Astrocyte of the hippocampus (primary cell): ENCODE measurements at places on chromosomes 13 and 19.

- no peak for DNase-seq
Measured at GRCh38 chr19:2070436-2070827, 19.4 kb upstream of the MKNK2 start.

DNA sequence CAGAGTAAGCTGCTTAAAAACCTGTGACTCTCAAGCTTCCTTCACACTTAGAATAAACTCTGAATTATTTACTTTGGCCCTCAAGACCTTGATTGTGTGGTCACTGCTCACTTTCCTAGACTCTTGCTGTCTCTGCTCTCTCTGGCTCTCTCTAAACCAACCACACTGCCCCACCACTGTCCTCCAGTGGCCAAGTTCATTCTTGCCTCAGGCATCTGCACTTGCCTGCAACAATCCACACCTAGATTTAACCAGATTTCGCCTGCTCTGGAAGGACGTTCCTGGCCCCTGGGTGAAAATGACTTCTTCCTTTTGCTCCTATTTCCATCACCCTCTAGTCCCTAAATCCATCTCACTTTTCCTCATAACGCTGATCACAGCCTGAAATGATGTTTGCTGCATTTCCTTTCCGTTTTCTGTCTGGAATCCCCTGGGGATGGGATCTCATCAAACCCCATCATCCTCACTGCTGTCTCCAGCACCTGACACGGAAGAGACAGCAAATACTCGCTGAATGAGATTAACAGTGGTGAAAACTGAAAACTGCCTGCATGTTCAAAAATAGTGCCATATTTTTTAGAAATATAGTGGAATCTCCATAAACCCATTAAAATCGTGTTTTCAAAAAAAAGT, 232.6 kb downstream of the UQCRFS1 start:
- no peak for DNase-seq

DNA sequence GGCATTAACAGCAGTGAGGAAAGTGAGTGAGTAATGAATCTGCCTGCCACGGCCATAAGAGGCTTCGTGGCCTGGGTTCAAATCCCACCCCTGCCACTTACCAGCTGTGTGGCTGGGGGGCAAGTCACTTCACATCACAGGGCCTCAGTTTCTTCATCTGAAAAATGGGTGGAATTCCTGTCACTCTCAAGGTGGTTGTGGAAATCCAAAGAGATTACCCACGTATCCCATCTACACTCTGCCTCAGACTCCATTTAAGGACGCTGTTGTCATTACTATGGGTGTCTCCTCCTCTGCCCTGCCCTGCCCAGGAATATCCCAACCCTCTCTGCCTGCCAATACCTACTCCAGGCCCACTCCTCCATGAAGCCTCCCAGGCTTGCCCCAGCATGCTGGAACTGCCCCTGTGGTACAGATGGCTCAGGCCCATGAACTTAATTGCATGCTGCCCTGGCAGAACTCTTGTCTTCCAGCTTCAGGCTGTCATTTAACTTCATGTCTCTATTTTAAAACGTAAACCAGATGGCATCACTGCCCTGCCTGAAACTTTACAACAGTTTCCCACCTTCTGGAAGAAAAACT, 3.1 kb downstream of the GIPC1 start:
- DNase-seq: no peak

DNA sequence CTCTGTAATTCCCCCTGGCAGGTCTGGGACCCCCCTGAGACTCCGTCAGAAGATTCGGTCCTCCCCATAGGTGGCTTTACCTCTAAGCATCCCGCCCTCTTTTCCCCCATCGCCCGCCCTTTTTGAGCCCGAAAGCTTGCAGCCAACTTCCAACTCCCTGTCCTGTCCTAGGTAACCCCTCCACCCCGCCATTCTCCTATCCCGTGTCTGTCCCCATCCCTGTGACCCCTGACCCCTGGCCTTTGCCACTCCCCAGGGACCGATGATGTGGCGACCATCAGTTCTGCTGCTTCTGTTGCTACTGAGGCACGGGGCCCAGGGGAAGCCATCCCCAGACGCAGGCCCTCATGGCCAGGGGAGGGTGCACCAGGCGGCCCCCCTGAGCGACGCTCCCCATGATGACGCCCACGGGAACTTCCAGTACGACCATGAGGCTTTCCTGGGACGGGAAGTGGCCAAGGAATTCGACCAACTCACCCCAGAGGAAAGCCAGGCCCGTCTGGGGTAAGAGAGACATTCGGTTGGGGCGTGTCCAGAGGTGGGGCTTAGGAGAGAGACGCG, 488 bp downstream of the RCN3 start:
- DNase-seq: peak; percentile 24

GRCh38 chr13:44648392-44649103, 72.4 kb upstream of the TSC22D1 start:
- DNase-seq: no peak

DNA sequence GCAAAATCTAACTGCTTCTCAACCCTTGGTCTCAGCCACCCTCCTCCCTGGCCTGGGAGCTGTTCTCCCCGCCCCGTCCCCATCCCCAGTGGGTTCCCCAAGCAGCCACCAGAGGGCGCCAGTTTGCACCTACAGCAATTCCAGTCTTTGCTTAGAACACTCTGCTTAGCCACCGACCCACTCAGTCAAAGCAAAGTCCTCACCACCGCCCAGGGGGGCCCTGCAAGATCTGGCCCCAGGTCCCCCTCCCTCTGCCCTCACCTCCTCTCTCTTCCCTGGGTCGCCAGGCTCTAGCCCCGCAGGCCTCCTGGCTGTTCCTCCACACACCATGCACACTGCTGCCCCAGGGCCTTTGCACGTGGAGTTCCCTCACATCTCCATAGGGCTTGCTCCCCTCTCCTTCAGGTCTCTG, 12.4 kb downstream of the TMEM143 start:
- peak; percentile 71 for DNase-seq

DNA sequence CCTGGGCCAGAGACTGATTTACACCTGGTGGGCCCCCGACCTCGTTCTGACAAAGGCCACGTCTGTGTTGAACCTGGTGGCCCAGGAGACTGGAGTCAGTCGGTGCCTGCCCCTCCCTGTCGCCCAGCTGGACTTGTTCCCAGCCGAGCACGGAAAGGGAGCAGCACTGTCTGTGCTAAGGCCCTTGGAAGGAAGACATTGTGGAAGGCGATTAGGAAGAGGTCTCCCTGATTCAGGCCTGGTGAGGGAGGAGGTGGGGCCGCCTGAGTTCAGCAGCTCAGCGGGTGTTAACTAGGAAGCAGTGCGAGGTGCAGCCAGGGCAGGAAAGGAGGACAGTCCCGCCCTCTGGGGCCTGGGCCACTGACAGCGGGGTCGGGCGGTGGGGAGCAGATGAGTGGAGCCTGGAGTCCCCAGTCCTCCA, 64.7 kb downstream of the GPR12 start:
- DNase-seq: no peak

DNA sequence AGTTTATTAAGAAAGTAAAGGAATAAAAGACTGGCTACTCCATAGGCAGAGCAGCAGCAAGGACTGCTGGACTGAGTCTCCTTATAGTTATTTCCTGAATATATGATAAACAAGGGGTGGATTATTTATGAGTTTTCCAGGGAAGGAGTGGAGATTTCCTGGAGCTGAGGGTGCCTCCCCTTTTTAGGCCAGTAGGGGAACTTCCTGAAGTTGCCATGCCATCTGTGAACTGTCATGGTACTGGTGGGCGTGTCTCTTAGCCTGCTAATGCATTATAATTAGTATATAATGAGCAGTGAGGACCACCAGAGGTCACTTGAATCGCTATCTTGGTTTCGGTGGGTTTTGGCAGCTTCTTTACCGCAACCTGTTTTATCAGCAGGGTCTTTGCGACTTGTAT, 13.5 kb downstream of the ZSCAN5A start:
- no peak for DNase-seq

DNA sequence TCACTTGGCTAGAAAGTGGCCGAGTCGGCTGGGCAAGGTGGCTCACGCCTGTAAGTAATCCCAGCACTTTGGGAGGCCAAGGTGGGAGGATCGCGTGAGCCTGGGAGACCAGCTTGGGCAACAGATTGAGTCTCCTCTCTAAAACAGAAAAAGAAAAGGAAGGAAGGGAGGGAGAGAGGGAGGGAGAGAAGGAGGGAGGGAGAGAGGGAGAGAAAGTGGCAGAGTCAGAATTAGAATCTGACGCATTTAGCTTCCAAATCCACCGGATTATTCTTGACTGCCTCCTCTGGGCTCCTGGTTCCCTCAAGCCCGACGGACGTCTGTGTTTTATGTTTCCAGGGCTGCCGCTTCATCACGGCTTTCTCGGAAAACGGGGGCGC, 22.5 kb downstream of the LRFN3 start:
- DNase-seq: no peak

- DNase-seq: peak; percentile 71
Measured at GRCh38 chr19:48635263-48635965, 1.8 kb downstream of the DBP start.

DNA sequence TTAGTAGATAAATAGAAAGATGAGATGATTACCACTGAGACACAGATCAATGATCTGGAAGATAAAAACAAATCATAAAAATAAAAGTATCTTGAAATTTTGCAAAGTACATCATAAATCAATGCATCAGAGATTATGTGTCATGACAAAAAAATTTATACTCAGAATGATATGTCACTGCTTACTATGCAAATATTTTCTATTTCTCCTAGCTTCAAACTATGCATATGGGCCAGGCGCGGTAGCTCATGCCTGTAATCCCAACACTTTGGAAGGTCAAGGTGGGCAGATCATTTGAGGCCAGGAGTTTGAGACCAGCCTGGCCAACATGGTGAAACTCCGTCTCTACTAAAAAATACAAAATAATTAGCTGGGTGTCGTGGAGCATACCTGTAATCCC, 17.3 kb upstream of the RBM26 start:
- no peak for DNase-seq

- DNase-seq: no peak
Measured at GRCh38 chr19:18741124-18742121, 49.7 kb downstream of the COMP start.

GRCh38 chr13:95050800-95051615, 250.2 kb downstream of the ABCC4 start:
- no peak for DNase-seq

DNA sequence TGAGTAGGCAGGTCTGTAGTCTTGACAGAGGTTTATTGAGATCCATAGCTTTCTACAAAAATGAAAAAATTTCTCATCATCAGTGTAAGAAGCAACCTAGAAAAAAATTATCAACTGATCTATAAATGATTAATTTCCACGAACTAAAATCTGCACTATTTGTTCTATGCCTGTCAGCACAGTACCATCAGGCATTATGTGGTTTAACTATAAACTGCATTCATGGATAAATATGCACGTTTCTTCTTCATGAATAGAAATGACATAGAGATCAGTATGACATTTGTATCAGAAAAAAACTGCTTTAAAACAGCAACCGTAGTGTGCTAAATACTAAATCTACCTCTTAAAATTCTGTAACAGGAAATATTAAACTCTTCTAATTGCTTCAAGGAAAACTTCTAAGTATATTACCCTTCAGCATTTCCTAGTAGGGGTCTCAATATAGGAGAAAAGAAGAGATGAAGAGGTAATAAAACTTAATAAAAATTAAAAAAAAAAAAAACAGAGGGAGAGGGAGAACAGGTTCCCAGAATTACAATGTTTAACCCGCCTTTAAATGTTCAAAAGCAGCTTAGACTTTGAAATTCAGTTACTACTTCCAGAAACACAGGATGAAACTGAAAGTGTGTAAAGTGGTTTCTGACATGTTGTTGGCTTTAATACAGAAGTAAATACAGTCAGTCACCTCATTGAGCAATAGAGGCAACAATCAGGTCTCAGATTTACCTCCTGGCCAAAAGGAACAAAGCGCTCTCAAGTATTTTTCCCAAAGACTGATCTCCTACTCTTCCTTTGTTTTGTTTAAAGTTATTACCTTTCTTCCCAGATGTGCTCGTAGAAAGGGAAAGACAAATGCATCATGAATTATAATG, 144.4 kb downstream of the DIAPH3 start:
- peak; percentile 13 for DNase-seq

DNA sequence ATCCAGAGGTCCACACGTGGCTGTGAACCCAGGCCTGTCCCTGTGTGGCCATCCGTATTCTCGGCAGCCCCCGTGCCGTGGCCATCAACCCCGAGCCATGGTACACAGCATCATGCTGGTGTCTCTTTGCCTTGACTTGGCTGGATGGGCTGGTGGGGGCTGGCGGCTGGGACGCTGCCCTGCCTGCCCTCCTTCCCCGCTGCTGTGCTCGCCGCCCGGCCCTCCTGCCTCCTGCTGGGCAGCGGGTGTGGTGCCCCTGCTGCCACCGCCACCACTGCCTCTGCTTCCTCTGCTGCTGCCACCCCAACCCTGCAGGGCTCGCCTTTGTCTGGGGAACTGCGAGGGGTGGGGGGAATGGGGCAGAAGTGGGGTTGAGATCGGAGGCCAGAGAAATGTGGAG, 19.7 kb upstream of the EHD2 start:
- no peak for DNase-seq

- no peak for DNase-seq
Measured at GRCh38 chr13:74258961-74259360, 124.8 kb upstream of the KLF12 start.

DNA sequence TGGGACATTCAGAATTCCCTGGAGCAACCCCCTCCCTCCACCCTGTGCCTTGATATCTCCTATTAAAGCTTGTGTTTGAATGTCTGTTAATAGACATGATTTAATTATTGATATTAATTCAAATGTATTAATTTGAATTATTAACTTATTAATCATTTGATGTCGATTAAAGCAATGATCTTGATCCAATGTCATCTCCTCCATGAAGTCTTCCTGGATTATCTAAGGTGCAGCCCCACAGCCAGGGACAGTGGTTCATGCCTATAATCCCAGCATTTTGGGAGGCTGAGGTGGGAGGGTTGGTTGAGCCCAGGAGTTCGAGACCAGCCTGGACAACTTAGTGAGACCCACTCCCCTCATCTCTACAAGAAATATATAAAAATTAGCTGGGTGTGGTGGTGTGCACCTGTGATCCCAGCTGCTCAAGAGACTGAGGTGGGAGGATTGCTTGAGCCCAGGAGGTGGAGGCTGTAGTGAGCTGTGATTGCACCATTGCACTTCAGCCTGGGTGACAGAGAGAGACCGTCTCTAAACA, 9.6 kb downstream of the FEM1A start:
- no peak for DNase-seq

- no peak for DNase-seq
Measured at GRCh38 chr19:29367791-29368222, 154.9 kb upstream of the UQCRFS1 start.

GRCh38 chr13:99505814-99506269, 4.6 kb downstream of the TM9SF2 start:
- no peak for DNase-seq

- DNase-seq: no peak
Measured at GRCh38 chr13:46520166-46520565, 32.8 kb upstream of the LRCH1 start.

DNA sequence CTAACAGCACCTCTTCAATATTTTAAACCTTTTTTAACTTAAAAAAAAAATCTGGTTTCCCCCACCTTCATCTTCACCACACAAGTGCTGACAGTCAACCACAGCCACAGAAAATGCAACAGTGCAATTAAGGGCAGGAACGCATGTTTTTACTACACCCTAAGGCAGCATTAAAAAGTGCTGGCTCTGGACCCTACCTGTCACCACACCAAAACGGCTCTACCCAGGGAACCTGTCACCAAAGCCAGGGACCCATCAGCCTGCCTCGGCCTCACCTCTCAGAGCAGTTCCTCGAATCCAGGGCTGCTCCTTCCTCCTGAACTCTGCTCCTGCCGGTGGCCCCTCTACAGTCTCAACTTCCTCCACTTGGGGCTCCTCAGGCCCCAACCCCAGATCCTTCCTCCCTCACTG, 22.5 kb upstream of the SLC35E1 start:
- no peak for DNase-seq
